ENCODE measurements at places on chromosomes 4 and X.

- no peak for DNase-seq
Measured at GRCh38 chr4:14607578-14607977, 394.7 kb upstream of the CPEB2 start.

- DNase-seq = no peak
Measured at GRCh38 chr4:105272002-105272401, 125.3 kb downstream of the TET2 start.

DNA sequence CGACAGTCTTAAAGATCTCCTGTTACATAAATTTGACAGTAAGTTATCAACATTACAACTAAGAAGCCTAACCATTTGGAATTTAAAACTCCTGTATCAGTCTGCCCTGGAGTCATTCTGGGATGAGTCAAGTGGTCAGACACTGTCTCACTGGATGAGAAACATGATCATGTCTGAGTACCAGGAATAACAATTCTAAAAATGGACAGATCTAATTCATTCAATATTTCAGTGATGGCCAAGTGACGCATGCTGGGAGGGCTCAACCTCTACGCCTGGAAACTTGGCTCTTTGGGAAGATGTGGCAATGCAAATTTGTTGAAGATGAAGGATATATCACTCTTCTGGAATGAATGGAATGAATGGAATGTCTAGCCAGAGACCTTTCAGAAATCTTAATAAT, 1427.2 kb downstream of the STIM2 start:
- peak; percentile 95 for DNase-seq

GRCh38 chr4:111475001-111475400, 670.3 kb upstream of the FAM241A start:
- DNase-seq = peak; percentile 28

GRCh38 chr4:44162538-44163270, 285.9 kb downstream of the KCTD8 start:
- no peak for DNase-seq

- no peak for DNase-seq
Measured at GRCh38 chrX:136156560-136157117, 9.3 kb downstream of the FHL1 start.

- no peak for DNase-seq
Measured at GRCh38 chrX:1435241-1435895, 17.3 kb downstream of the ASMTL start.

DNA sequence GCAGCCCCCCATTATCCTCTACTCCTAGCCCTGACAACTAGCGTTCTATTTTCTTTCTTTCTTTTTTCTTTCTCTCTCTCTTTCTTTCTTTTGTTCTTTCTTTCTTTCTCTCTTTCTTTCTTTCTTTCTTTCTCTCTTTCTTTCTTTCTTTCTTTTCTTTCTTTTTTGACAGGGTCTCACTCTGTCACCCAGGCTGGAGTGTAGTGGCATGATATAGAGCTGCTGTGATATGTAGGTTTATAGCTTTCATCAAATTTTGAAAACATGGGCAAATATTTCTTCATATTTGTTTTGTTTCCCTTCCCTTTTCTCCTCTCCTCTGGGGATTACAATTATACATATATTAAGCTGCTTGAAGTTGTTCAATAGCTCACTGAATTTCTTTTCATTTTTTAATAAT, 39.1 kb upstream of the LONRF3 start:
- no peak for DNase-seq
